ENCODE measurements at places on chromosomes 12 and 14. TPM values are rescaled to one million over a fixed set of nuclear protein-coding genes. Genes with fewer than 3 reads are reported as not detected.

- DNase-seq: no peak
These were observed 43.0 kb upstream of the CTDSP2 start for GRCh38 chr12:57889500-57889989.

- no peak for DNase-seq
These were observed 148.7 kb upstream of the KRR1 start for GRCh38 chr12:75660107-75660530.

GRCh38 chr12:89779090-89779489 lies 70.5 kb upstream of the ATP2B1 start:
- no peak for DNase-seq

DNA sequence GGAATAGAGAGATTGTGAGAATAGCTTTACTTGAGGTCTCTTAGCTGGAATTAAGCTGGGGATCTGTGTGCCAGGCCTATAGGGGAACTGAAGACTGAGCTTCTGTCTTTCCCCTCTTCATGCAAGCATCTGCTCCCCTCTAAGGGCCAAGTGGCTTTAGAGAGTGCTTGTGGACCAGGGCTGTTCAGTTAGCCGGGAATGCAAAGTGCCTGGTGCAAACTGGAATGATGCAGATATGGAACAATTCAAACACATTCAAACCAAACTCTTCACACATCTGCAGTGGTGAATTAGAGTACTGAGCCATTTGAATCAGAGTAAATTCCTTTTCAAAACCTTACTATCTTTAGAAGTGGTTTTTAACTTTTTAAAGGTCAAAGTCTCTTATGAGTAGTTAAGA lies 99.0 kb downstream of the LIN7A start:
- no peak for DNase-seq

DNA sequence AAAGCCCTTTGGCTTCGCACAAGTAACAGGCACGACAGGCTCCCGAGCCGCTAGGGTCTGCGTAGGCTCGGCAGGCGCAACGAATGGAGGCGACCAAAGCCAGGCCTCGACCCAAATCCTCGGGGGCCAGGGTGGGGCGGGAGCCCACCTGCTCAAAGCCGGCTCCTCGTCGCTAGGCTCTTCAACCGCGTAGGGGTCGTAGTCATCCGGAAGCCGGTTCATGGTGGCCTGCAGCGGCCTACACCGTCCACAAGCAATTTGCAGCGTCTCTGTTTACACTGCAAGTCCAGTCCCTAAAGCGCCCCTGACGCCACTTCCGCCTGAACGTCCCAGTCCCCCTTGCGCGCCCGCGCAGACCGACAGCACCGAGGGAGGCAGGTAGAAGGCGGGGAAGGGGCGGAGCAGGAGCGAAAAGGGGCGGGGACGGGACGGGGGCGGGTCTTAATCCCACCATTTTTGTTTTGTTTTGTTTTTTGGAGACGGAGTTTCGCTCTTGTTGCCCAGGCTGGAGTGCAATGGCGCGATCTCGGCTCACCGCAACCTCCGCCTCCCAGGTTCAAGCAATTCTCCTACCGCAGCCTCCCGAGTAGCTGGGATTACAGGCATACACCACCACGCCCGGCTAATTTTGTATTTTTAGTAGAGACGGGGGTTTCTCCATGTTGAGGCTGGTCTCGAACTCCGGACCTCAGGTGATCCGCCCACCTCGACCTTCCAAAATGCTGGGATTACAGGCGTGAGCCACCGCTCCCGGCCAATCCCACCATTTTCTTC lies at the start of gene EAPP:
TSS of gene EAPP (minus strand) at position 295 of the 774 bp plus-strand sequence. CDS start at position 222, 73 bp downstream.
- DNase-seq: peak; percentile 90

DNA sequence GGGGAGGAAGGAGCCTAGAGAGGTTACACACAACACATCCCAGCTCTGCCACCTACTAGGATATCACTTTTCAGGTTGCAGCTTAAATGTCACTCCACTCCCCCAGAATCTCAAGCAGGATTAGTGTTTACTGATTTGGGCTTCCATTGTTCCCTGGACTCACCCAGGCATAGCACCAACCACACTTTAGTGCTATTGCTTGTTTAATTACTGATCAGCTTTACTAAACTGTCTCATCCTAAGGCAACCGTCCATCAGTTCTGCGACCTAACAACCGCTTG lies 6.1 kb upstream of the KRT18 start:
- DNase-seq: no peak

The SLC41A2 gene
- total RNA-seq: 12.7 TPM

The PLEKHG7 gene
- total RNA-seq: not detected
